ENCODE measurements at places on chromosomes 4 and X. TPM values are rescaled to one million over a fixed set of nuclear protein-coding genes. Genes with fewer than 3 reads are reported as not detected.

BEND4 gene
- 0.37 TPM for total RNA-seq

MAGEC1 gene
- not detected for total RNA-seq

PAGE2 gene
- not detected for total RNA-seq

CCDC120 gene
- total RNA-seq = 6.5 TPM

CLDN34 gene
- total RNA-seq = not detected

ANXA3 gene
- 30.9 TPM for total RNA-seq

SGMS2 gene
- 0.37 TPM for total RNA-seq

FMR1NB gene
- not detected for total RNA-seq

ZNF81 gene
- 9.5 TPM for total RNA-seq

RHOH gene
- 150 TPM for total RNA-seq

SLC25A6 gene
- 211 TPM for total RNA-seq

EPHA5 gene
- not detected for total RNA-seq

ADD1 gene
- 261 TPM for total RNA-seq

ASB11 gene
- not detected for total RNA-seq

MAGEB17 gene
- not detected for total RNA-seq

MTTP gene
- total RNA-seq = not detected

ARX gene
- not detected for total RNA-seq

IL13RA1 gene
- 0.68 TPM for total RNA-seq

GAGE13 gene
- total RNA-seq = not detected

SLC4A4 gene
- total RNA-seq = 0.05 TPM

NLGN4X gene
- total RNA-seq = not detected

BANK1 gene
- 0.66 TPM for total RNA-seq

BMX gene
- total RNA-seq = not detected

Data from T-helper 1 cell treated with Interleukin-12 subunit alpha and Interleukin-12 subunit beta and Interleukin-4 antibody, amounts not matched to agents 30 ng/mL and 1 ng/mL, for 36 hours (primary cell).